ENCODE measurements at places on chromosomes 5 and 9.

GRCh38 chr5:123398058-123398733 lies 25.0 kb downstream of the CEP120 start:
- no peak for DNase-seq

GRCh38 chr5:97119007-97119390 lies 23.4 kb downstream of the LIX1 start:
- no peak for DNase-seq

GRCh38 chr5:72920690-72921502 lies 34.9 kb upstream of the FCHO2 start:
- DNase-seq: no peak

- peak; percentile 46 for DNase-seq
These were observed 128.9 kb downstream of the BARX1 start for GRCh38 chr9:93826209-93826608.

GRCh38 chr9:35757226-35757891 lies 3.3 kb upstream of the MSMP start:
- no peak for DNase-seq

- no peak for DNase-seq
These were observed 126.9 kb downstream of the NTRK2 start for GRCh38 chr9:84796404-84796803.

DNA sequence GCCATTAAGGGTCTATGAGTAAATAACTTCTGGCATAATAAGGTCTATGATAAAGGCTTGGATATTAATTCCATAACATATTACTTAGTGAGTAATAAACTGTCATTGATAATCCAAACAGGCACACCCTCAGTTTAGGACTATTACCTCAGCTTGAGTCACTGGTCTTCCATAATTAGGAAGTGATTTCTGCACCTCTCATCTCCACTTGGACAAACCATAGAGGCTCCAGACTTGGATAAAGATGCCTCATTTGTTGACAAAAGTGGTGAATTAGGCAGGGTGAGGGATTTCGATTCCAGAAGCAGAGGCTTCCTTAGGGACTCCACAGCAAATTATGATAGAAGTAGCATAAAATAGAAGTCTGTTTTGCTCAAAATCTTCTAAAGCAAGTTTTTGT lies 127.5 kb upstream of the MTAP start:
- no peak for DNase-seq

DNA sequence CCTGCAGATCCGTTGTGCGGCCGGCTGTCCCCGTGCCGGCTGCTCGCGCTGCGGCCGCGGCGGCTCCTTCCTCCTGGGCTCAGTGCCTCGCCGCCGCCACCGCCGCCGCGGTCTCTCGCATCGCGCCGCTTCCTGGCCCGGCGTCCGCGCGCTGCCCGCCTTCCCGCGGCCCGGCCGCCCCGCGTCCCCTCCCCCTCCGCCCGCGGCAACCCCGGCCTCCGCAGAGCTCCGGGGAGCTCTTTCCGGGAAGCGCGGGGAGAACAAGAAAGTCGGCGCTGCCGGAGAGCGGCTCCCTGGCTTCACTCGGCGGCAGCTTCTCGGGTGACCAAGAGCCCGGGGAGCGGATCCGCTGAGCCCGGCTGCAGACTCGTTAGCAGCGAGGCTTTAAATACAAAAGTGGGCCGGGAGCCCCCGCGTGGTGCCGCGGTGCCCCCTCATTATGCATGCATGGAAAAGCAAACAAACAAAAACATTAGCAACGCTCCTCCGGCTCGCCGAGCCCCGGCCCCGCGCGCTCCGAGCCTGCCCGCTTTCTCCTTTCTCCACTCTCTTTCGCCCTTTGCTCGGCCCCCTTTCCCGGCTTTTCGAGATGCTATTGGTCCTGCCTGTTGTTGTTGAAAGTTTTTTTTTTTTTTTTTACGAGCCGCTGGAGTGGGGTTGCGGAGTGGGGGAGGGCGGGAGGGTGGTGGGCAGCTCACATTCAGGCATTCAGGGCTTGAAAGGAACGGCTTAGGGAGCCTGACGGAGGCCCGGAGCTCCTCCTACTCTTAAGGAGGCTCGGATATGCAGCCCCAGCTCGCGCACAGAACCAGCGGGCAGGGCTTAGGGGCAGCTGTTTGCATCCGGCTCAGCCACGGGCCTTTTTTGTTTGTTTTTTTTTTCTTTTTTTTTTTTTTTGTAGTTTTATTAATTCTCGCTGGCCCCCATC lies at the start of gene GAS1:
Gene GAS1 (minus strand): TSS at position 361 of the 928 bp plus-strand sequence. CDS start 727 bp downstream, outside the sequence.
- DNase-seq: peak; percentile 33

DNA sequence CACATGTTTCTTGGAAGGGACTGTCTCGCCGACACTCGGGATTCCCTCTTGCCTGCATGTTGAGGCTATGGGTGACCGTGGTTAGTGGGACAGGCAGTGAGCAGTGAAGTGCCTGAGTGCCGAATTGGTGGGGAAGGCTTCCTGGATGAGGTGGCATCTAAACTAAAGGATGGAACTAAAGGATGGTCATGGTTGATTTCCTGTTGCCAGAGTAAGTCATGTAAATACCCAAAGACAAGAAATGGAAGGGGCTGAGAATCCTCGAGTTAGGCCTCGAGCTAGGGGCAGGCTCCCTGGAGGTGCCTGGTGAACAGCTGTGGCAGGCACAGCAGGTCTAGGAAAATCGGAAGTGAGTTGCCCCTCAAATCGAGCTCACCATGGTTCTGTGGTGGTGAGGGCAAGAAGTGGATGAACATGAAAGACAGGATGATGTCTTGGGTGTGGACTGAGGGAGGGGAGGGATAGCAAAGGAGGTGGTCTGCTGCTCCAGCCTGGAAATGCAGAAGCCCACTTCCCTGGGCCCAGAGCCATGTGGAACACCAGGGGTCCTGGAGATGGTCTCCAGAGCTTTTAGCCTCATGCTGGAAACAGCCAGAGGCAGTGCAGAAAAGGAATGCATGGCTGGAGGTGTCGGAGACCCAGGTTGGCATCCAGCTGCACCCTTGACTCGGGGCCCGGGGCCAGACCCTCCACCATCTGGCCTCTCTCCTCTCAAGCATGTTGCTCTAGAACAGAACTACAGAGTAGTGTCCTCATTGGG lies 12.2 kb downstream of the CD74 start:
- no peak for DNase-seq

- DNase-seq: no peak
These were observed 200.4 kb downstream of the MED10 start for GRCh38 chr5:6177926-6178325.

GRCh38 chr9:19876569-19877316 lies 87.9 kb upstream of the SLC24A2 start:
- no peak for DNase-seq

GRCh38 chr9:136228107-136228875 lies 17.3 kb downstream of the QSOX2 start:
- no peak for DNase-seq

DNA sequence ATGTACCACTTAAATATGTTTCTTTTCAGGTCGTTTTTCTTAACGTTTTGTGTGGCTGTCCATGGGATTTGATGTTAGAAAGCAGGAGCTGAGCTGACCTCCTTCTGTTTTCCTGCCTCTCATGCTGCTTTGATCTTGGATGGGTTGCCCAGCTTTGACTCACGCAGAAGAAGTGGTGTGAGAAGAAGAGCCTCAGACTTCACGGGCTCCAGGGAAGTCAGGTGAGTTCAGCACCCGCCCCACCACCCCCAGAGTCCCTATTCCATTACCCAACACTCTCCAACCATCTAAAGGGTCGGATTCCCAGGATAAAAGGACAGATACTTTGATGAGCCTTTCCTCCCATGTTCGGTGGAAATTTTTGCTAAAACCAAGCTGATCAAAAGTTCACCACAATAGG lies 373.4 kb downstream of the IRX2 start:
- no peak for DNase-seq

DNA sequence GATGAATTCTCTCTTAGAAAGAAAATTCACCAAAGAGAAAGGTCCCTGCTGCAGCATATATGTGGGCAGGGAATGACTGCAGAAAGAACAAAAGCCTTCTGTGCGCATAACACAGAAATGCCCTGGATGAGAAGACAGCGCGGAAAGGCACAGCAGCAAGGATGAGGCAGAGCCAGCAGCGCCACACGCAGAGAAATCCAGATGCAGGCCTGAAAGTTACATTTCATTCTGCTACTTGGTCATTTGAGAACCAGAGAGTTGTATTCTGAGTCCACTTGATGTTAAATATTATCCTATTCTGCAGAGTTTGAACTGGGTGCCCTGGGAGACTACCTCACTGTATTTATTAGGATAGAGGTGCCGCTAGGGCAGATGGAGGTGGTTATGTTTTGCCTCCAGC lies 68.5 kb downstream of the GLDC start:
- DNase-seq: no peak

DNA sequence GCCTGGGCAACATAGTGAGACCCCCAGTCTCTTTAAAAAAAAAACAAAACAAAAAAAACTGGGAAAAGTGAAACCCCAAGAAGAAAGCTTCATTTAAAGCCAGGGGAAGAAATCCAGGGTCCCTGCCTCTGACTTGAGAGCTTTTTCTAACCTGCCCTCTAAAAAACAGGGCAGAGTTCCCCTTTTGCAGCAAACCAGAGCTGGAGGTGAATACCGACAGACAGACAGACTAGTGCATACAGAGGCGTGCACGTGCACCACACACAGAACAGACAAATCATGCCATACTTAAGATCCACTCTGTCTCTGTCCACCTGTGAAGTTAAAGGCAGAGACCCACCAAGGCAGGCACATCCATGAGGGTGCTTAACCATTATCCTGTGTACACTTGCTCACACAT lies 11.7 kb upstream of the AQP3 start:
- DNase-seq: no peak

GRCh38 chr5:146078566-146078965 lies 26.8 kb downstream of the PLAC8L1 start:
- DNase-seq: no peak

DNA sequence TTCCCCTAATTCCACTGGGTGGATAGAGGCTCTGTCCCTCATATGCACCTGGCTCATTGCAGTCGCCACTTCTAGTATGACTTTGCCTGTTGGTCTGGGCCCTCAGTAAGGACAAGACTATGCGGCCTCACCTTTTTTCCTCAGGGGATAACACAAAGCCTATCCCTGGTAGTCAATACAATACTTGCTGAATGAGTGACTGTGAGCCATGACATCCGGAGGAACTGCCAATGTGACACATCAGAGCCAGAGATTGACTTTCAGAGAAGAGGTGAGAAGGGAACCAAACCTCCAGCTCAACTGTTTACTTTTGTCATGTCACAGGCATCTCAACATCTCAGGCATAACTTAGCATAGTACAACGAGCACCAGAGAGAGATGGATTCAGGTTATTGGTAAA lies 371.3 kb downstream of the DMRT2 start:
- DNase-seq: no peak

DNA sequence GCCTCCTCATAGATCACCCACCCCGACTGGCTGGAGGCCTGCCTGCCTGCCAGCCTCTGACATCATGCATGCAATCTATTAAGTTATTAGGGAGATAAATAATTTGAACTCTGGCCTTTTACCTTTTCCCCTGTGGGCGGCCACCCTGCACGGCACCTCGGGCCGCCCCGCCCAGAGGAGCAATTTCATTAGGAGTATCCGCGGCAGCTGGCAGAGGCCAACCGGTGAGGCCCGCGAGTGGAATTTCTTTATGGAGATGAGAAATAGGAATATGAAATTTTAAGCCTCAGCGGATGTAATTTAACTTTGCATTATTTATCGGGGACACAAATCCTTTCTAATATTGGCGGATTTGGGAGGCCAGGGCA lies 22.5 kb downstream of the LHX3 start:
- DNase-seq: no peak

- no peak for DNase-seq
These were observed 66.3 kb upstream of the COL5A1 start for GRCh38 chr9:134575103-134575900.

DNA sequence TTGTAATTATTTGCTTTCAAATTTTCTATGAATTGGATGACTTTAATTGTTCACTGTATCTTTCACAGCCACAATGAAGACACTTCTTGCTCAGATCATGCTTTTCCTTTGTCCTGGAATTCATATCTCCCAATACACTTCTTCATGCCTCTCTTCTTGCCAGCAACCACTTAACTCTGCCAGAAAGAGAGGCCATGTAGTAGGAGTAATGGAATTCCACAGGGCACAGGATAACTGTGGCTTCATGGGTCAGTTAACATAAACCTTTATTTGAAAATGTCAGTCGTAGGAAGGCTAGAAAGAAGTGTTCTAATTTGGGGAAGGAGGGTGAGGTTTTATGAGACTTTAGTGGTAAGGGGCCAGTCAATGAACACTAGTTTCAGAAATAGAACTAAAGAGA lies 190.3 kb downstream of the TMEM167A start:
- DNase-seq: no peak

GRCh38 chr9:72733895-72734294 lies 212.5 kb downstream of the TMC1 start:
- DNase-seq: no peak

- no peak for DNase-seq
These were observed 34.7 kb downstream of the RNF145 start for GRCh38 chr5:159174511-159175168.

DNA sequence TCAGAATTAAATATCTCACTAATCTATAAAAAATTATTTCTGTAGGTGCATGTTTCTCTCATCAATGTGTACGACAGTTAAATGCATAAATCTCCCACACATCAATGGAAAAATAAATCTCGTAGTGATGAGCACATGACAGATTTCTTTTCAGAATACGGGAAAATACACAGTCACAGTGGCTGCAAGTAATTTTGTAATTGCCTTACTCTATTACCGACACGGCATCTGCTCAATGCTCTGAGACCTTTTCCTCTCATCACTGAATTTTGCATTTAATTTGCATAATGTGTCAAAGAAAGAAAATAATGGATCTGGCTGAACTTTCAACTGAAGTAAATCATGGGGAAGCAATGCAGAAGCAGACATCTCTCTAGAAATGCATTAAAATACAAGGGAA lies 37.2 kb downstream of the PDE4D start:
- no peak for DNase-seq

DNA sequence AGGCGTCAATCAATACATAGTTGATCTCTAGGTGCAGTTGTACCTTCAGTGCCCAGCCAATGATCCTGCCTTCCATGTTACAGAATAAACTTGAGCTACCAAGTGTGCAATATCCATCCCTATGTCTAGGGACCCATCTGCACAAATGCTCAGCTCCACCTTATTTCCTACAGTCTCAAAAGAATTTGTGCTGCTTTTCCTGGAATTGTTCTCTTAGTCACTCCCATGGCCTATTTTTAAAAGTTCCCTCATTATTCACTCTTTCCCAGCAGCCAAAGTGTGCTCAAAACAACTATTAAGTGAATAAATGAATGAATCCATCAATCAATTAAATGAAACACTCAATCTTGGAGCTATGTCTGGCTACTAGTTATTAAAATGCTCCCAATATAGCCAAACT lies 14.7 kb downstream of the LIX1 start:
- no peak for DNase-seq

GRCh38 chr5:103445426-103446035 lies 117.1 kb downstream of the NUDT12 start:
- DNase-seq: no peak

DNA sequence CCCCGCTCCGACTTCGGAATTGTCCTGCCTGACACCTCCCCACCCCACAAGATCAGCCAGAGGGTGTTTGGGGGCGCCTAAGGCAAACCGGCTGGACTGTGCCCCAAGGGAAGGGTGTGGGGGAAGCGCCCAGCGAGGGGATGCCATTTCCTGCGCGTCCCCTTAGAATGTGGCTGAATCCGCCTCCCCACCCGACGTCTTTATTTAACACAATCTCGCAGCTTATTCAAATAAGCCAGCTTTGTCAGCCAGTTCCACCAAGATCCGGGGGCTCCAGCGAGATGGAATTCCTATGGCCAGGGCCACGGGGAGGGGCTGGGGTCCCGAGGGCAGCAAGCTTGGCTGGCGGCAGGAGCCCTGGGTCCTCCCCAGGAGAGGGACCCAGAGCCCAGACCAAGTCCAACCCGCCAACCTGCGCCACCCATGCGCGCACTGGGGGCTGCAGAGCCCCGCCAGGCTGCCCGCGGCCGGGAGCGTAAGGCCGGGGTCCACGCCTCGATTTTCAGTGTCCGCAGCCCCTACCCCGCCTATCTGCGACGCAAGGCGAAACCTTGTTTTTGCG lies 7.4 kb downstream of the IRX4 start:
- DNase-seq: no peak

All from stimulated activated CD4-positive, alpha-beta T cell treated with anti-CD3 and anti-CD28 coated beads, Interleukin-12 subunit alpha, Interleukin-12 subunit beta, amount 100 ng/mL, for 24 hours (primary cell).